ENCODE measurements at places on chromosomes 11 and 22.

GRCh38 chr11:130766650-130767565 lies 149.4 kb downstream of the SNX19 start:
- no peak for DNase-seq

DNA sequence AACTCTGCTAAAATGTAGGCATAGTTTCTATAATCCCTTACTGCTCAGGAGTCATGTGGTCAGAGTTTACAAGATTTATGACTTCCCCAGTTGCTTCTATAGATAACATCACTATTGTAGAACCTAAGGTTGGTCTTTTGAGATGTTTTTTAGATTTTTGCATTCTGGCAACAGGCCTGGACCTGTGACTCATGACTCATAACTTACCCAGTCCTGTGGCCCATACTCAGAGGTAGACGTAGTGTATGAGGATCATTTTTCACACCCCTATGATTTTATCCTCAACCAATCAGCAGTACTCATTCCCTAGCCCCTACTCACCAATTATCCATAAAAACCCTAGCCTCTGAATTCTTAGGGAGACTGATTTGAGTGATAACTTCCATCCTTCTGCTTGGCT lies 384.4 kb upstream of the DDI1 start:
- no peak for DNase-seq

GRCh38 chr11:129313541-129314297 lies 61.9 kb upstream of the BARX2 start:
- no peak for DNase-seq

DNA sequence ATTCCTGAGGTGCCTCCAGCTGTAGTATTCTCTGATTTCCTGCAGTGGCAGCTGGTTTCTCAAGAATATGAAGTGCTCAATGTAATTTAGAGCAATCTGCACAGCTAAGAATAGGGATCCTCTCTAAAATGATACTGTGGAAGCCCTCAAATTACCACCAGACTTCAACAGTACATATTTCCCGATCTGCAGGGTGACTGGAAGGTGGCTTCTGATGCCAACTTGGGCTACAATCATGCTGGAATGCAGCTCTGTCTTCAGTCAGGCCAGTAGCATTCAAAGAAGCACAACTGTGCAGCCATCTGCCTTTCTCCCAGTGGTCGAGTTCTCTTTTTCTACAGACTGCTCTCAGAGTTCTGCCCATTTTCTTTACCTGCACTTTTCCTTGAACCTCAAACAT lies 55.5 kb upstream of the CD5 start:
- DNase-seq: no peak

DNA sequence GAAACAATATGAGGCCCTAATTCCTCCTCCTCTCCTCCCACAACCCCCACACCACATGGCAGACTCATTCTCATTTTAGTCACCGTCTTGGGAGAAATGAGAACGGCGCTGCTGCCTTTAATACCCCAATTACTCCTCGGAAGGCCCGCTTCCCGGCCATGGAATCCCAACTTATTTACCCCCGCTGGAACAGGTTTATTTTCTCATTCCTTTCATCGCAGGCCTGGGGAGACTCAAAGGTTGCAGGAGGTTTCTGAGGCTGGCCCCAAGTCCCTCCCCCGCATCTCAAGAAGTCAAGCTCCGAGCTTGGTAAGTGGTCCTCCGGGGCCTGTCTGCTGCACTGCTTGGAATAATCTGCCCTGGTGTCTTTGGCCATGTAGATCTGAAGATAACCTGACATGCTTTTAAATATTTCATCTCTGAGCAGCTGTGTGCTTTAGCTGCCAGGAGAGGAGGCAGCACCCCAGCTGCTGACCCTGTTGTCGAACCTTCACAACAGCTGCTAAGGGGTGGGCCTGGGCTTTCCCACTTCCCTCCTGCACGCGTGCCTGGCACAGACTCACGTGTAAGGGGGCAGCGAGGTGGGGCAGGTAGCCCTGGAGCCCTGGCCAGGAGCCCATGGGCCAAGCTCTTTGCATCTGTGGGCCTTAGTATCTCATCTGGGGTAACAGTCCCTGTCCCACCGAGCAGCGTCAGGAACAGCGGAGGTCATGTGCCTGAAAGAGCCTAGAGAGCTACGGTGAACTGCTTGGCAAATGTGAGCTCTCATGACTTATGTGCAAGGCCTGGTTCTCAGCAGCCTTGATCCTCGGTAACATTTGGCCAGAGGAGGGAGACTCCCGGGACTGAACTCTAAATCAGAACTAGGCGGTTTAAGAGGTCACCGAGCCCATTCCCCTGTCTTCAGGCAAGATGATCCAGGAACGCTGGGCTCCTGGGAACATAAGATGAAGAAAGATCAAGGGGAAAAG lies 164.6 kb downstream of the ST3GAL4 start:
- DNase-seq: no peak

DNA sequence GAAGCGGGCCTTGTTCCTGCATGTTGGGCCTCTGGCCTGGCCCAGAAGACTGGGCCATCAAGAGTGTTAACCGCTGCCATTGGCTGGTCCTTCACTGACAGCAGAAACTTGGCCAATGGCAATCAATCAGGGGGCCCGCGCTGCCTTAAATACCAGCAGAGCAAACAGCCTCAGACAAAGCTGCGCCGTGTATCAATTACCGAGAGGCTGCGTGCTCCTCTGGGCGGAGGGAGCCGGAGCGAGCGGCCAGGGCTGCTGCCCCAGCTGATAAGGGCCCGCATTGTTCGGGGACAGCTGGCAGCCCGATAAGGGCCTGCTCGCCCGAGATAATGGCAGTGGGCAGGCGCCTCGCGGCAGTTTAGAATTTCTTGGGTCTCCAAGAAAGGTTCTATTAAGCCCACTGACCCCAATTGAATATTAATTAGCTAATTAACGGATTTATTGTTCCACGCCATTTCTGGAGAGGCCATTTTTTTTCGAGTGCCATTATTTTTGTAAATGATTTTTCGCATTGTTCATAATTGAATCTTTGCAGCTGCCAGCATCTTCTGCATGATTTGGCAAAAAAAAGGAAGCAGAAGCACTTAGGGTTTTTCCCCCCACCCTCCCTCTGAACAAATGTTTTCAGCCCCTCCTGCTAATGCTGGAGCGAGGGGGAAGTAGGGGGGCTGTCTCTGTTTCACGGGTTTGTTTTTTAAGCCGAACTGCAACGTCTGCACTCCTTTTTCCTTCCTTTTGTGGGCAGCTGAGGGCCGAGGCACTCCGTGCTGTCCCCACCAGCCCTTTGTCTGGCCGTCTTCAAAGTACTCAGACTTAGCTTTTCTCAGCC lies 37.6 kb upstream of the RIC3 start:
- no peak for DNase-seq

- DNase-seq: no peak
Observed at GRCh38 chr11:31509051-31509428, 382 bp downstream of the IMMP1L start.

GRCh38 chr11:44018127-44018521 lies 29.7 kb upstream of the ACCSL start:
- no peak for DNase-seq

GRCh38 chr11:124879493-124880289 lies 14.5 kb downstream of the ROBO3 start:
- DNase-seq: no peak

GRCh38 chr22:31080848-31081649 lies at the start of gene SMTN:
Gene SMTN (plus strand): TSS chr22:31081318. CDS start chr22:31083259, 1,941 bp downstream.
- peak; percentile 89 for DNase-seq

DNA sequence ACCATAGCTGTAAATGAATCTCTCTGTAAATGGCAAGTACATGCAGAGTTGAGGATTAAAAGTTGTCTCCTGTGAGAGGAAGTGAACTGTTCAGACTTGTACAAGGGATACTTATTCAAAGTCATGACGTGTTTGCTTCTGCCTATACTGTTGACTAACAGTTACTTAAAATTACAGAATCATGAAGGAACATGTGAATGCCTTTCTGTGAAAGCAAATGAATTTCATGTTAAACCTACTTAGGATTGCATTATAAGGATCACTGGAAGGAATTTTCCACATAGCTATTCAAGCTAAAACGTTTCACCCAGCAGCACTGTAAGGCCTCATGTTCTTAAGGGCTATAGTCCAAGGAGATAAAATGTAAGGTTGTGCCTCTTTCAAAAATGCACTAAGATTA lies 93.4 kb upstream of the BIRC3 start:
- no peak for DNase-seq

DNA sequence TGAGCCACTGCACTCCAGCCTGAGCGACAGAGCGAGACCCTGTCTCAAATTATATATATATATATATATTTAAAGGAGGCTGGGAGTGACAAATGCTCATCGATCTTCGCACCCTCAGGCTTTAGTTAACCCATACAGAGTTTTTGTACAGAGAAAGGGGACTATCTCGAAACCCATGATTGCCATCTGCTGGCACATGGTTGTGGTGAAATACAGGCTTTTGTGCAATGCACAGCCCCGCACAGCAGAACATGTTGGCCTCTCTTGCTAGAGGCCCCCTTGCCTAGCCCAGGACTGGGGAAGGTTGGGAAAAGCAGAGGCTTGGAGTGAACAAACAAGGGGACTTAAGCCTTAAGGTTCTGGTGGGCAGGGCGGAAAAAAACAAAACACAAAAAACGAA lies 3.6 kb downstream of the MYBPC3 start:
- no peak for DNase-seq

- no peak for DNase-seq
Observed at GRCh38 chr11:102234779-102235439, 82.4 kb upstream of the BIRC3 start.

- DNase-seq: no peak
Observed at GRCh38 chr11:110128161-110128560, 35.0 kb downstream of the ZC3H12C start.

GRCh38 chr22:21029486-21030025 lies 2.8 kb downstream of the SLC7A4 start:
- no peak for DNase-seq

DNA sequence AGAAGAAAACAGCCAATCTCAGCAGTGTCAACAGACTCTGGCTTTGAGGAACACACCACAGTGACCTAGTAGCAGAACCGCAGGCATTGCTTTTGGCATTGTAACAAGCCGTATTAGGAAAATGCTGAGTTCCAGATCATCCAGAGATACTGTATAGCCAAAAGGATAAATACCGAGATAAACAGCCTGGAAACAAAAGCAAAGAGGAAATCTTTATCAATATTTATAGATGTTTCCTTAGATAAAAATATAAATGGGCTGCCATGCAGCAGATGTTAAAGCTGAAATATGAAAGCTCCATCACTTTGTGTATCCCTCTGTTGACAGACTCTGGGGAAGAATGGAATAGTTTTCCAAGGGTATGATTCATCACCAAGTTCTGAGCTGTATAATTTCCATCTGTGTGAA lies 98.9 kb upstream of the TP53AIP1 start:
- no peak for DNase-seq

DNA sequence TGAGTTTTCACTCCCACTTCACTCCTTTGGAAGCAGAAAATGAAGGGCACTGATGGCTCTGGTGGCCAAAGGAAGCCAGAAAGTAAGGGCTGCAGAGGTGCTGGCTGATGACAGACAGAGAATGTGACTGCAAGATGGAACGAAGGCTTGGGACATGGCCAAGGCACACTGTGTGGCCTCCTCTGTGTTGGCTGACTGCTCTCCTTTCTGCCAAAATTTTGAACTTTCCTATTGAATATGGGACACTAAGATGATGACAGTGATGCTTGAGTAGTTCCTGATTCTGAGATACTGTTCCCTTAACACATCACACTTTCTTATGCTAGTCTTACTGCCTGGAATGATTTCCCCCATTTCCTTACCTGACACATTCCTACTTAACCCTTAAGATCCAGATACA lies 156.4 kb downstream of the SWAP70 start:
- DNase-seq: no peak

DNA sequence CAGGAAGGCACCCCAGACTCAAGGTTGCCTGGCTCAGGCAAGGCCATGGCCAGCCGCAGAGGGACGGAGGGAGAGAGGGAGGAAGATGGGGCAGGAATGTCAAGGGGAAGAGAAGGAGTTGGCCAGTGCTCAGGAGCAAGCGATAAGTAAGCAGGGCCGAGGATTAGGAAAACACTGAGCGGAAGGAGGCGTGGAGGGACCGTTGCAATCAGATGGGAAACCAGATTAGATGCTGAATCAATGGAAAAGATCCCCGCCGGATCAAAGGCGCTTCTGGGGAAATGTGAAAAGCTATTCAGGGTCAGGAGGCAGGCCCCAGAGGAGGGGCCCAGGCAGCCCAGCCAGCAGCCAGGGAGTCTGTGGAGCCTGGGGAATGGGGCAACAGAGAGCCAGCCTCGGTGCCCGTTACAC lies 26.6 kb upstream of the MYEOV start:
- DNase-seq: no peak

- no peak for DNase-seq
Observed at GRCh38 chr22:39699631-39700360, 129.2 kb downstream of the CACNA1I start.

- no peak for DNase-seq
Observed at GRCh38 chr11:12019866-12020416, 11.5 kb upstream of the DKK3 start.

DNA sequence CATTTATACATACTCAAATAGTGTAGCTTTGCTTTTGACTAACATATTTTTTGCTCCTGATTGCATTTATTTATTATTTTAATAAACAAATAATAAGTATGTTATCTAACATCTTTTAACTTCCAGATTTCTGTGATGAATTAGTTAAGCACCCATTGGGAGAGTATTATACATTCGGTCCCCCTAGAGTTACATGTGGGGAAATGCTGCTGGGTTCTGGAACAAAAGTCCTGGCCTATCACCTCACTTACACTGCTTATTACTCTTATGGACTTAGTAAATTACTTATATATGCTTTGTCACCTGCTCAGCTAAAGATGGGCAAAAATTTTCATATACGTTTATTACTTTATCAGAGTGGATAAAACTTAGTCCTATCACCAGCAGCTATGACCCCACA lies 1163.0 kb downstream of the FAM181B start:
- no peak for DNase-seq

GRCh38 chr11:128503245-128503991 lies 83.9 kb downstream of the ETS1 start:
- no peak for DNase-seq

DNA sequence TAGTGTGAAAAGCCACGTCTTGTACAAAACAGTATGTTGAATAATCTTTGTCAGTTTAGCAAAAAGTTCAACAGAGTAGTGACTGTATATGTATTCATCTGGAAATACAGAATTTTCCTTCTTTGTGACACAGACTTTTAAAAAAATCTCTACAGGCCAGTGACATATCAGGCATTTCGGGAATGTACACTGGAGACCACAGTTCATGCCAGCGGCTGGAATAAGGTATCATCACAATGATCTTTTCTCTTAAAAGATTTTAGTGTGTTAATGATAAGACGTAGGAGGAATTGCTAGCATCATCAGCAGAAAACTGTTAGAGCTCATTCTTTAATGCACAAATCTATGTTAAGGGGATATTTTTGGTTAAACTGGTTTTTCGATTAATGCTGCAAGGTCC lies 57.4 kb downstream of the BCL2L13 start:
- DNase-seq: no peak

DNA sequence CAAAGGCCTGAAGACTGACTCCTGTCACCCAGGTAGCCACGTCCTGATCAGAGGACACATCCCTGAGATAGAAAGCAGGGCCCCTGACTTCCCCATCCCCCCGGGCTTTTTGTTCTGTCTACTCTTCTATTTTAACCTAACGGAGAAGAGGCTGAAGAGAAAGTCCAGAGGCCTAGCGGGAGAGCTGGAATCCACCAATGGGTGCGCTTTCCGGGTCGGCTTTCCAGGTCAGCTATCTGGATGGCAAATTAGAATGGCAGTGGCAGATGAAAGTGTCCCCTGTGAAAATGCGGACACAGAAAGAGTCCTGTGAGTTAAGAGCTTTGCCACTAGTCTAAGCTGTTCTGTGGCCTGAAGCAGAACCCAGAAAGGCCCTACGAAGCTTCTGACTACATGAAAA lies 13.1 kb upstream of the SERPING1 start:
- no peak for DNase-seq
